Natural killer cell treated with Interleukin-12 subunit alpha and Interleukin-12 subunit beta and Interleukin-15 and Interleukin-18, amount 100 ng/mL, for 72 hours (primary cell): ENCODE measurements at places on chromosomes 6 and 20. TPM values are rescaled to one million over a fixed set of nuclear protein-coding genes. Genes with fewer than 3 reads are reported as not detected.

DNA sequence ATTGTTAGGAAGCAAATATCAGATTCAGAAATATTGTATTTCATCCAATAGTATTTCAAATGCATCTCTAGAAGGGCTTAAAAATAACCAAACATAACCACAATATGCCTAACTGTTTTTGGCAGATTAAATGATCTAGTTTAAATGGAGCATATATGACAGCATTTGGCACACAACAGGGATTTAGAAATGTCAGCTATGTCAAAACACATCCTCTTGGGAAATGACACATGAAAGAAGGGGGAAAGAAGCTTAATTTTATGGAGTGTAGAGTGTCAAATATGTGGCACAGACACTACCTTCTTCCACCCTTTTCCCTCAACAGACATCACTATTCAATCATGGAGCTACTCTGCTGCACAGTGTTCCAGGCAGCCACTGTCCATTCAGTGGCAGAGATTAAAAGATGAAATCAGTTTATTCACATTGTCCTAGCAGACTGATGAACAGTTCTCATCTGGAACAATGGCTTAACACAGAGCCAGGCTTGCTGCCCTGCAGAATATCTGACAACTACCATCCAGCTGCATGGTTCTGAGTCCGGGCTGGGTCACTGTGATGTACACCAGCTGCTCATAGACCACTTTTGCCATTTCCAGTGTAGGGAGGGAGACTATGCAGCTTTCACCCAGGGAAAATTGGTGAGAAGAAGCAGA, 349.8 kb downstream of the DHX35 start:
- DNase-seq = no peak

DNA sequence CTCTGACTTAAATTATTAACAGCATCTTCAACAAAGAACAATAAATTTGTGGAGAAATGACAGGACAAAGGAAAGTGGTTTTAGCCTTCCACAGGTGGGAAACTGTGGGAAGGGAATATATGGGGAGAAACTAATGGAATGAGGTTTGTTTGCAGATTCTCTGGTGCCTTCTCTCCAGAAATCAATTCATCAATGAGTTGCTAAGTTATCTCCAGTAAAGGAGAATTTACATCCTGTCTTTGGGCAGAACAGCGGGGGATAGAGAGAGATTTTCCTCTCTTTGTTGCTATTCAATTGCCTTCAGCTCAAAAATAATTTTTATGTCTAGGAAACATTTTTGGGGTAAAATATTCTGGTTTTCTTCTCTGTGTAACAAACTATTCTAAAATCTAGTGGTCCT, 36.9 kb upstream of the LCA5 start:
- DNase-seq = no peak

- no peak for DNase-seq
Measured at GRCh38 chr20:34997131-34997561, 41.5 kb downstream of the MYH7B start.

PTK6 gene
- total RNA-seq = 0.19 TPM

KIAA0408 gene
- 2.4 TPM for total RNA-seq

DNA sequence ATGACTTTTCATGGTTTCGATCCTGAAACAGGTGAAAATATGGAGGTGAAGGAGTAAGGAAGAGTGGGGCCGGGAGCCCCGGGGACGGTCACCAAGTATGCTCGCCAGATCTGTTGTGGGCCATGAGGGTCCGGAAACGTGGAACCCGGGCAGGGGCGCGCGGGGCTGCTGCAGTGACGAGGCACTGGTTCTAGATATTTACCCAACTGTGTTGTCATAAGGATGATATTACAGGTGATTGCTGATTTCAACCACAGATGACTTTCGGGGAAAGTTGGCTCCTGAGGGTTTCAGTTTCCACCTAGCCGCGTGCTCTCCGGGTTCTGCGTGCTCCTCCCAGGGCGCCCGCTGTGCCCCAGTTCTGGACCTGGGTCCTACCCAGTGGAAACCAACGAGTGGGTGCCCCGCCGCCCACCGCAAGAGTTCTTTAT, 12.2 kb downstream of the RAET1G start:
- no peak for DNase-seq

DNA sequence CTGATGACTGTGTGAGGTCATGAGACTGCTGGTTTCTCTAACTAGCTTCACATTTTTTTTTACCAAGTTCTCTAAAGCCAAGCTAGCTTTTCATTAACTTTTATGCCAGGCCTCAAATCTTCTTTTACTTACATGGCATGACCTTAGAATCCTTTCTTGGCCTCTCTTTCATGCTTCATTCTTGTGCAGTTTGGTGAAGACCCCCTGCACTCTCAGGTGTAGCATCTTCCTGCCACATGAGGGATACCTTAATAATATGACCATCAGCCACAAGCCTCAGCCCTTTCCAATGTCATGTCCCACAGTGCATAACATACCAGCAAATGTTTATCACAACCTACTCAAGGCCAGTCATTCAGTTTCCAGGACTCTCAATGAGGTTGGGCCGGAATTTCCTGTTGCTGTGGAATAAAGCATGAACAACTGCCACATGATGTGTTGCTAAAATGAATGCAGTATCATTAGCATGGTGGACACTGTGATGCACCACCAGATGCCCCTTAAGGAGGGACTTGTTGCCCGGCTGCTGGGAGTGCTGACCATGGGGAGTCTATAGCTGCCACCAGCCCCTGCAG, 72.2 kb downstream of the RIN2 start:
- DNase-seq = no peak

TRIM40 gene
- total RNA-seq = not detected

- no peak for DNase-seq
Measured at GRCh38 chr6:43515808-43516207, 918 bp downstream of the YIPF3 start.

DNA sequence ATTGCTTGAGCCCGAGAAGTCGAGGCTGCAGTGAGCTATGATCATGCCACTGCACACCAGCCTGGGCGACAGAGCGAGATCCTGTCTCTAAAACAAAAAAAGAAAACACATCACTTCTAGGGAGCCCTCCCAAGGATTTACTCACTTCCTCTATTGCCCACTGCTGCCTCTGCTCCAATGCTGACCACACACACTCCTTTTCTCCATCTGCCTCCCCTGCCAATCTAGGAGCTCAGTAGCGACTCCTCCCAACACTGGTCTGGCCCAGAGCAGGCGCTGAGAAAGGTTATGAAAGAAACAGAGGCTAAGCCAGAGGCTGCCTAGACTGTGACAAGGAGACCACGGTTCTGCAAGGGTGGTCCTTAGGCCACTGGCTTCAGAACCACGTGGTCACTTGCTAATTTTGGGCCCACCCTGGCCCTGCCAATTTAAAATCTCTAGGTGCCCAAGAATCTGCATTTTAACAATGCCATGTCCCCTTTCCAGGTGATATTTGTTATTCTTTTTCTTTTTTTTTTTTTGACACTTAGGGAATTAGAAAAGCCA, 1.3 kb upstream of the E2F1 start:
- DNase-seq = no peak
